ENCODE measurements at places on chromosomes 3 and 15.
A peak's percentile ranks its signal among the peaks of the same experiment; 100 is the strongest.

DNA sequence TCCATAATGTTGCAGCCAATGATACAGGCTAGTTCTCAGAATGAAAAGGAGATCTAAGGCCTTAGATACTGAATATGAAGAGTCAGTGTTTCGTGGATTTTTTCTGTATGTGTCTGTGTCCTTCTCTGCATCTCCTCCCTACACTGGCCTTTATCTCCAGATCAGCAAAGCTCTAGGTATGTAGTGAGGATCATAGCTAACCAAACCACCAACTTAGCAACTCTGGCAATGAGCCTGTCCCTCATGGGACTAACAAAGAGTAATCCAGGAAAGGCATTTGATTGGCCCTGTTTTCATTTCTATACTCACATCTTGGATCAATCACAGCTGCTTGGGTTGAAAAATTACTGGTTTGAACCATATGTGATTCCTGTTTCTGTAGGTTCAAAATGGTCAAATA is 18.6 kb upstream of the CNTN3 start:
- no peak for DNase-seq

DNA sequence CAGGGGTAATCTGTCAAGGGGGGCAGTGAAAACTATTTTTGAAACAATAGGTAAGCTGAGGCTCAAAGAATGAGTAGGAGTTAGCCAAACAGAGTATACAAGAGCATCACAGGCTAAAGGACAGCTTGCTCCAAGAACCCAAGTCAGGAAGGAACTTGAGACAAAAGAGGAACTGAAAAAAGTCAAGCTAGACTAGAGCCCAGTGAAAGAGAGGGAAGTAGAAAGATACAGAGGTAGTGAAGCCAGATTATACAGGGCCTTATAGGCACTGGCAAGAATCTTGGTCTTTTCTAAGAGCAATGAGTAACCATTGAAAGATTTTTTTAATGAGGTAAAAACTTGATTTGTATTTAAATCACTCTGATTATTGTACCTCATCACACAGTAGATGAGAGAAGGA is 69.9 kb downstream of the FILIP1L start:
- DNase-seq = no peak

DNA sequence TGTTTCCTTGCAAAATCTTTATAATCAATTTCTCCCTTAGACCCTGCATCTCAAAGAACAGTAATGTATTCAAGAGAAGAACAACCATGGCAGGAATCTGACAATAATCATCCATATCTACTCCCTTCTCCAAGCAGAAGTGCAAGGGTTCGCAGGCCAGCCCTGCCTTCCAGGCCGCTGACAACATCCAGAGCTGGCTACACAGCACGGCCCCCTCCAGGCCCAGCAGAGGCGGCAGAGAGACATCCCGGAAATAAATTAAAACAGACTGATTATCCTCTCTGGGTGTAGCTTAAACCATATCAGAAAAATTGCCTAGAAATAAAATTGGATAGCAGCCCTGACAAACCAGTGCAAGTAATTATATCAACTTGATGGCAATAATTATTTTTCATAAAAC is 223.3 kb downstream of the FAM43A start:
- DNase-seq = no peak

DNA sequence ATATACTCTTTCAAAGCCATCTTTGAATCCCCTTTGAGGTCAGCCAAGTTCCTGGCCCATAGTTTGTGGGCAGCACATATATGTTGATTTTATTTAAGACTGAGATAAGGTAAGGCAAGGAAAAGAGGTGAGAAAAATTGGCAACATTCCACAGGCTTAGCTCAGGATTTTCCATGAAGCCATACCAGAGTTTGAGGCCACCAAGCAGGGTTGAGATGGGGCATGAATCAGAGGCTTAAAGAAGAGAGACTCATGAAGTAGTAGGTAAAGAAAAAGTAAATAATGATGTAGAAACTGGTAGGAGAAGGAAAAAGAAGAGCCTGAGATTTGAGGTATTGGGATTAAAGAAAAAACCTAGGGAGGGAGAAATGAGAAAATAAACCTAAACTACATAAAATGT is 89.2 kb downstream of the MYO5A start:
- no peak for DNase-seq

DNA sequence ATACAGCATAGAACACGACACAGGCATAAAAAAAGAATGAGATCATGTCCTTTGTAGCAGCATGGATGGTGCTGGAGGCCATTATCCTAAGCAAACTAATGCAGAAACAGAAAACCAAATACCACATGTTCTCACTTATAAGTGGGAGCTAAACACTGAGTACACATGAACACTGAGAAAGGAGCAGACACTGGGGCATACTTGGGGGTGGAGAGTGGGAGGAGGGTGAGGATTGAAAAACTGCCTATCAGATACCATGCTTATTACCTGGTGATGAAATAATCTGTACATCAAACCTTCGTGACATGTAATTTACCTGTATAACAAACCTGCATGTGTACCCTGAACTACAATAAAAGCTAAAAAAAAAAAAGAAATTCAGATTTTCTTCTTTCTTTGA is 100.4 kb downstream of the PPM1L start:
- DNase-seq = no peak

- DNase-seq = no peak
Observed at GRCh38 chr15:68551296-68551635, 27.5 kb upstream of the CORO2B start.

- DNase-seq = no peak
Observed at GRCh38 chr3:7754653-7755441, 746.8 kb upstream of the LMCD1 start.

- no peak for DNase-seq
Observed at GRCh38 chr3:4067893-4068292, 235.3 kb upstream of the SETMAR start.

- DNase-seq = no peak
Observed at GRCh38 chr3:112013784-112014143, 15.0 kb downstream of the TAGLN3 start.

DNA sequence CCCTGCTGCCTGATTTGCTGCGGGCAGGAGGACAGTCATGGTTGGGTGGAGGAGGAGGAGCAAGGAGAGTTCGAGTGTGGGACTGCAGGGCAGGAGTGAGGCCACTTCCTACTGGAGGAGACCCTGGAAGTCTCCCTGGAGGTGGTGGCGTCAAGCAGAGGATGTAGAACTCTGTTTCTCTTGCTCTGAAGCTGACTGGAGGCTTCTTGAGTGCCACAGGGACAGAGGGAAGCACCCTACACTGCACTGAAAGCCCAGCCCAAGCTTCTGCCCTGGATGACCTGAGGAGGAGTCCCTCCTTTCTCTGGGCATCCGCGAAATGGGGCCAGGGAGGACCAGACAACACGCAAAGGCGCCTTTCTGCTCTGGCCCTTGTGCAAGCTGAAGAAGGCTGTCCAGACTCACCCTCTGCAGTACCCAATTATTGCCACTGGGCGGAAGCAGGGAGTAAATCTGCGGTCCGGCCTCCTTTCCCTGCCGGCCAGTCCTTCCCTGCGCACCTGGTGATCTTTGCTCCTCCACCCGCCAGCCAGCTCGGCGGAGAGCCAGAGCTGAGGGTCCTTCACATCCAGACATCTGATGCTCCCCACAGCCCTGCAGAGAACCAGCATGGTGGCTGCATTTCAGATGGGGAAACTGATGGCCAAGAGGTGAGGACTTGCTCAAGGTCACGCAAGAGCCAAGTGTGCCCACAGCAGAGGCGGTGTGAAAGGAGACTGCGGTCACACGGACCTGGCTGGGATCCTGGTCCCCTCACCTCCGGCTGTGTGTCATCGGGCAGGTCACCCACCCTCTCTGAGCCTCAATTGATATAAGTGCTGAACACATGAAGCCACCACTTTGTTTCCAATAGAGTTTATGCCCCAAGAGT is 207.1 kb downstream of the TBC1D2B start:
- DNase-seq = peak; percentile 10

GRCh38 chr3:12507591-12508281 is 23.5 kb downstream of the TSEN2 start:
- no peak for DNase-seq

DNA sequence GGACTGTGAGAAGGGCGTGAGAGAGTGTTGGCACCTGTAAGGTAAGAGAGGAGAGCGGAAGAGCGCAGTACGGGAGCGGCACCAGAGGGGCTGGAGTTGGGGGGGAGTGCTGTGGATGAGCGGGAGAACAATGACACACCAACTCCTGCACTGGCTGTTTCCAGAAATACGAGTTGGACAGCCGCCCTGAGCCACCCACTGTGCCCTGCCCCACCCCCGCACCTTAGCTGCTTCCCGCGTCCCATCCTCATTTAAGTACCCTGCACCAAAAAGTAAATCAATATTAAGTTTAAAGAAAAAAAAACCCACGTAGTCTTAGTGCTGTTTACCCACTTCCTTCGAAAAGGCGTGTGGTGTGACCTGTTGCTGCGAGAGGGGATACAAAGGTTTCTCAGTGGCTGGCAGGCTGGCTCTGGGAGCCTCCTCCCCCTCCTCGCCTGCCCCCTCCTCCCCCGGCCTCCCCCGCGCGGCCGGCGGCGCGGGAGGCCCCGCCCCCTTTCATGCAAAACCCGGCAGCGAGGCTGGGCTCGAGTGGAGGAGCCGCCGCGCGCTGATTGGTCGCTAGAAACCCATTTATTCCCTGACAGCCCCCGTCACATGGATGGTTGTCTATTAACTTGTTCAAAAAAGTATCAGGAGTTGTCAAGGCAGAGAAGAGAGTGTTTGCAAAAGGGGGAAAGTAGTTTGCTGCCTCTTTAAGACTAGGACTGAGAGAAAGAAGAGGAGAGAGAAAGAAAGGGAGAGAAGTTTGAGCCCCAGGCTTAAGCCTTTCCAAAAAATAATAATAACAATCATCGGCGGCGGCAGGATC is at the start of gene SOX2:
Gene SOX2 (plus strand): TSS at position 601 of the 811 bp plus-strand sequence. CDS start 436 bp downstream, outside the sequence.
- no peak for DNase-seq

DNA sequence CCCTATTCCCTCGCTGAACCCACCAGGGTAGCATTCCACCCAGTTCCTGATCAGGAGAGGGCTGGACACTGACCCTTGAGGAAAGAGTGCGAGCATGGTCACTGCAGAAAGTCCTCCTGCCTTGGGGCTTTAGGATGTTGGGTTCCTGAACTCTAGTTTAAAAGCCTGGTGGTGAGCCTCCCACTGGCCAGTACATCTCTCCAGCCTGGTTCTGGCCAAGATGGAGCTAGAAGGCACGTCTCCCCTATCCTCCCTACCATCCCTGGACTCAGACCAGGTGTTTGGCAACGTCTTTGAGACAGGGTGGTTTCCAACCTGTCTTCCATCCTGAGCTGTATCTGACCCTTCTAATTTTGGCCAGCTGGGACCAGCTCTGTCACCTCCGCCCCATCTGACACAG is 31.4 kb downstream of the NBEAL2 start:
- no peak for DNase-seq

GRCh38 chr15:74322558-74323180 is 44.8 kb downstream of the CYP11A1 start:
- peak; percentile 49 for DNase-seq

GRCh38 chr3:156628836-156629618 is 45.4 kb upstream of the TIPARP start:
- DNase-seq = no peak

- no peak for DNase-seq
Observed at GRCh38 chr3:189393598-189393997, 221.8 kb downstream of the TPRG1 start.

GRCh38 chr15:62071711-62072308 is 5.0 kb downstream of the C2CD4A start:
- DNase-seq = peak; percentile 38

DNA sequence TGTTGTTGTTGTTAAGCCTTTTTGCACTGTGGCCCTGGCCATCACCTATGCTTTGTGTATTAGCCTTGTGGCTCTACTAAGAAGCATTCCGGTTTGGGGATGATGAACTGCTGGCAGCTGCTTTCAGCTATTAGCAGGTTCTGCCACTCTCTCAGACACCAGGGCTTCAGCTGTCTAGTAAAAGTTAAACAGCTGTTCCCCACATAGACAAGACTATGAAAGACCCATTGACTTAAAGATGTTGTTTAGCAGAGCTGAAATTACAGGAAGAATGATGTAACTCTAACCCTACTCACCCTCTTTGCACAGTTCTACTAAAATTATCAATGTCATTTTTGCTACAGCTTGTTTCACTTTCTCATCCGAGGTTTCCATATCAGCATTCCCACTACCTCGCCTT is 131.2 kb upstream of the CGNL1 start:
- no peak for DNase-seq

DNA sequence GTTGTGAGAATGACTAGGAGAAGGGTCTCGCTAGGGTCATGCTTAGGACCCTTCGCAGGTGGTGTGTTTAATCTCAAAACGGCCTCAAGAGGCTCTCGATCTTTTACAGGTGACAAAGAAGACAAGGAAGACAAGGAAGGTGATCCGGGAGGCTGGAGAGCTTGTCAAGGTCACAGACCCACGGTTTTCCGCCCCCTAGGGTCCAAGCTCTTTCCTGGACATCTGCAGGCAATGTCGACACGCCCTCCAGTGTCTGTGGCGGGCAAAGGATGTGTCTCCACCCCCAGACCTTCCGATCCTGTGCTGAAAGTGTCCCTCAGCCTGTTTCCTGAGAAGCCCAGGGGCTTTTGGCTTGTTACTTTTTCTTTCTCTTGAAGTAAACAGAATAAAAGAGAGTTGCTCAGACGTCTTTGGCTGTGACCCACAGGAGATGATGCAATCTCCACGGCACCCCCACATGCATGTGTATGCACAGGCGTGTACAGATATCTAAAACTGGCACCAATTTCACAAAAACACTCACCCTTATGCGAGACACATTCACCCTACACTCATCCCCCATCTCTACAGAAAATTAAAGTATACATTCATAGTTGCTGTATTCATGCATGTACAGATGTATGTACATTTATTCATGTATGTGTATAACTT is 108.8 kb downstream of the KLF13 start:
- peak; percentile 89 for DNase-seq

GRCh38 chr3:177361081-177361938 is 164.0 kb upstream of the TBL1XR1 start:
- no peak for DNase-seq

DNA sequence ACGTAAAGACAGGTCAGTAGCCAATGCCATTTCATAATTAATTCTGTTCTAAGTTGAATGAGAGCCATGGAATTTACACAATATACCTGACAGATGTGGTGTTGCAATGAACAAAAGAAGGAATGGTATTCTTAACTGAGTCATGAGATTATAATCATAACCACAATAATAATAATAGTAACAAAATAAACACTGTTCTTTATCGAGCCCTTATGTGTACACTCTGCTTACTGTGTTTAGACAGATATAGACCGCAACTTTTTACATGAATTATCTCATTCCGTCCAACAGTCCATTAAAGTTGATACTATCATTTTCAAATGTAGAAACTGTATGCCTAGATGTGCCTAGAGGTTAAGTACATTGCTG is 28.2 kb upstream of the SCAANT1 start:
- DNase-seq = no peak

- no peak for DNase-seq
Observed at GRCh38 chr3:172084871-172085556, 45.6 kb downstream of the FNDC3B start.

DNA sequence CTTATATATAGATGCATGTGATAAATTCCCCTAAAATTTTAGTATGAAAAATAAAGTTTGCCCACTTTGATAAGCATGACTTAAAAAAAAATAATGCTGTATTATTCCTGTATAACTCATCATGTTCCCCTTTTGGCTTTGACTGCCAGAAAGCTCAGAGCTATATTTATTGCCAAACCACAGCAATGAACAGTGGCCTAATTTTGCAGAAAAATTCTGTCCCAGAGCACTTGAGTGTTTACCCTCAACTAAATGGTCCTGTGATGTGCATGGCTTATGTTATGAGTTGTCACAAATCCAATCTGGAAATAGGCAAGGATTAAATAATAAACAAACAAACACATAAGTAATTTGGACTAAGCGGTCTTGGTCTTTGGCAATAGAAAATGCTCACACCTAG is 276.7 kb downstream of the SLC9A9 start:
- DNase-seq = no peak

Measured in CD4-positive, alpha-beta memory T cell (primary cell).